ENCODE measurements at places on chromosomes 5 and 9. TPM values are rescaled to one million over a fixed set of nuclear protein-coding genes. Genes with fewer than 3 reads are reported as not detected.

Gene ARSI
- polyA plus RNA-seq, result 2.6 TPM

Gene CCNO
- 6.5 TPM for polyA plus RNA-seq

Gene C8G
- 0.42 TPM for polyA plus RNA-seq

Gene DCTN3
- polyA plus RNA-seq, result 96.9 TPM

Gene FGF18
- polyA plus RNA-seq, result 0.25 TPM
